ENCODE measurements at places on chromosomes 5 and 9. TPM values are rescaled to one million over a fixed set of nuclear protein-coding genes. Genes with fewer than 3 reads are reported as not detected.

The BARX1 gene
- total RNA-seq, result not detected

- DNase-seq, result no peak
Measured at GRCh38 chr5:82802954-82803353, 274.2 kb downstream of the TMEM167A start.

GRCh38 chr5:65050140-65050539 is 281.4 kb downstream of the CWC27 start:
- no peak for DNase-seq

- no peak for DNase-seq
Measured at GRCh38 chr5:156669416-156669815, 180.7 kb upstream of the PPP1R2B start.

The WDR38 gene
- not detected for total RNA-seq

The IL7R gene
- 0.67 TPM for total RNA-seq

The C5orf52 gene
- not detected for total RNA-seq

The IFNA14 gene
- not detected for total RNA-seq

All from Right ventricle myocardium superior (tissue), 1 donor.